ENCODE measurements at places on chromosomes 5 and 9.

GRCh38 chr9:125749951-125750626 is 2.9 kb downstream of the PBX3 start:
- DNase-seq, result no peak

- no peak for DNase-seq
These were observed 325.4 kb downstream of the RFX3 start for GRCh38 chr9:3200331-3200774.

DNA sequence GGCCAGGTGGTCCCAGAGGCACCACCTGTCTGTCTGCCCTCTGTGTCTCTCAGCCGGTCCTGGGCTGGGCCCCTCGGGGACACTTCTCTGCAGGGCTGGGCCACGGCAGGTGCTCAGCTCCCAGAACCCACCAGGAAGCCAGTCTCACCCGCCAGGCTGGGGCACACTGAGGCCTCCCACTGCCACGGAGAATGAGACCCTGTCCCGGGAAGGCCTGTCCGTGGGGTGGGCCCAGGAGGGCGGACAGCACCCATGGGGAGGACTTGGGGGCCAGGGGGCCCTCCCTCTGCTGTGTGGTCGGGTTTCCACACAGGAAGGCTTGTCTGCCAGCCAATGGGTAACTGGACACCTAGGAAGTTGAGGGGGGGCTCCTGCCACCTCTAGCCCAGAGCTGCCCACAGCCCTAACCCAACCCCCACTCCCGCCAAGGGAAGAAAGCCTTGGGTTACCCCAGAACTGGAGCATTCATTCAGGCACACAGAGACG is 4.1 kb upstream of the TUBB4B start:
- no peak for DNase-seq

GRCh38 chr5:163649514-163649913 is 144.1 kb downstream of the MAT2B start:
- no peak for DNase-seq

GRCh38 chr9:136784249-136784996 is 6.7 kb upstream of the TMEM141 start:
- DNase-seq, result no peak

GRCh38 chr9:32866273-32866672 is 82.9 kb downstream of the TMEM215 start:
- DNase-seq, result no peak

DNA sequence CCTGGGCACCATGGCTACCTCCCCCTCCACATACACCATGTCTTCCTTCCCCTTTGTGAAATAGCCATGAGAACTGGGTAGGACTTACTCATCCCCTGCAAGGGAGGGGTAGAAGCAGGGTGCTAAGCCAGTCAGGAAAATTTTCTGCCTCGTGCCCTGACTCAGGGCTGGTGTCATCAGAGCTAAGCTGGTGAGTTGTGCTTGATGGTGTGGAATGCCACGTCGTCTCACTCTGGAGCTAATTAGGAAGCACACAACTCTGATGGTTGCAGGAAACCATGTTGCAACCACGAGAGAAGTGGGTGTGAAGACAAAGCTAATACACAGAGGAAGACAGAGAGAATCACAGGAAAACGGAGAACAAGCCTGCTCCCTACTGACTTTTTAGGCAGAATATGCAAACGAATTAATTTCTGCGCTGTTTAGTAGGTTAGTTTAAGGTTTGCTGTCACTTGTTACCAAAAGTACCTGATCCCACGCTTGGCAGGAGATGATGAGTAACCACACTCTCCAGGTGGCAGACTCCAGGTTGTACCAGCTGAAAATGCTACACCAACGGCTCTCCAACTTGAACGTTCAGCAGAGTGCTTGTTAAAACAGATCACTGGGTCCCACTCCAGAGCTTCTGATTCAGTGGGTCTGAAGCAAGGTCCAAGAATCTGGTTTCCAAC is 54.5 kb downstream of the STK10 start:
- DNase-seq, result peak; percentile 64

- DNase-seq, result no peak
These were observed 18.5 kb downstream of the FOCAD start for GRCh38 chr9:20702570-20702969.

GRCh38 chr9:110065532-110065931 is 142.4 kb downstream of the C9orf152 start:
- DNase-seq, result no peak

DNA sequence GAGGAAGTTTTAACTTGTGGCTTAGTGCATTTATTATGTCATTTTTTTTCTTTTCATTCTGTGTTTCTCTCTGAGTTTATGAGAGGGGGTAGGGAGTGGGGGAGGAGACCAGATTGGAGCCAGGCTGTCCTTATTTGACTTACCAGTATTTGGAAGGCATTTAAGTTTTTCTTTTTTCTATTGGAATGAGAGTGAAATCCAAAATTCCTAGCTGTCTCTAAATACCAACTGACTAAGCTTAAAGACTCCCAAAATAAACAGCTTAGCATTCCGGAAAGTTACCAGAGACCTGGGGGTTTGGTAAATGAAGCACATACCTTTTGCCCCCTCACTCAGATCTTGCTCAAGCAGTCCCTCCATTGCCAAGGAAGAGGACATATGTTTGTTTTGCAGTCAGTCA is 581.9 kb upstream of the BRINP1 start:
- no peak for DNase-seq

DNA sequence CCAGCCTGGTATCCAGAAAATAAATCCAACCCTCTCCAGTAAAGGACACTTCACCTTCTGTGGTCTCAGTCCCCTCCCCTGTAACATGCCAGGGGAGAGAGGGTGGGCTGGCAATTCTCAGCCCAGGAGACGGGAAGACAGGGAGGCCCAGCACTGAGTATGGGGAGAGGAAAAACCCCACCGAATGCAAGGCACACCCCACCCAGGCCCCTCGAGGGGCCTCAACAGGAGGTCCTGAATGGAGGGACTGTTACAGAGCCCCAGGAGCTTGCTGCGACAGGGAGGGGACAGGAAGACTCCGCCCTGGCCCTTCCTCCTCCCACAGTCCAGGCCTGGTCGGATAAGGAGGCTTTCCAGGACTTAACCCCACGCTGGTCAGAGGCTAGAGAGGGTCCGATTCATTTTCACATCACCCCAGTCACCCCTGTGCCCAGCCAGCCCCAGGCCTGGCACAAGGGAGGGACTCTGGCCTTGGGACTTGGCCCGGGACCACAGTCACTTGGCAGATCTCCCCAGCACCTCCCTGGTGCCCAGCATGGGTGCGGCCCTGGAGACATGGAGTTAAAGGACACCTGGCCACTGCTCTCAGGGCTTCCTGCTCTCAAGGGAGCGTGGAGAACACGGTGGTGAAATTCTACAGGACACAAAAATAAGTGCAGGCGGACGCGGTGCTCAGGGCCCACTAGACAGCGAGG is 44.9 kb upstream of the STXBP1 start:
- DNase-seq, result no peak

- no peak for DNase-seq
These were observed 467.5 kb downstream of the DTWD2 start for GRCh38 chr5:118520771-118521415.

DNA sequence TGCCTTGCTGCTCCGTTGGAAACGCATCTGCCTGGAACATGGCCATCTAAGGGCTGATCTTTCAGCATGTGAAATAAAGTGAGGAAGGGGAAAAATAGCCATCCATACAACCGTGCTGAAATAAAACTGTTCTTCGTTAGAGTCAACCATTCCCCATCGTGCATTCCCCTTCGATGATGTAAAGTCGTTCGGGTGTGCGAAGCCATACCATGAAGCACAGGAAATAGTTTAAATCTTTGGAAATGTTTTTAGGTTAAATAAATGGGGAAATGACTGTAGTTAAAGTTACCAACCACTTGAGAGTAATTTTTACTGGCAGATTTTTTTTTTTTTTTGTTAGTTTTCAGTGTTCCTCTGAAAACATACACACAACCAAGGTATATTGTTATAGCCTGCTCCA is 302.5 kb downstream of the SH3GL2 start:
- no peak for DNase-seq

- DNase-seq, result no peak
These were observed 15.5 kb upstream of the PLK2 start for GRCh38 chr5:58475404-58475803.

DNA sequence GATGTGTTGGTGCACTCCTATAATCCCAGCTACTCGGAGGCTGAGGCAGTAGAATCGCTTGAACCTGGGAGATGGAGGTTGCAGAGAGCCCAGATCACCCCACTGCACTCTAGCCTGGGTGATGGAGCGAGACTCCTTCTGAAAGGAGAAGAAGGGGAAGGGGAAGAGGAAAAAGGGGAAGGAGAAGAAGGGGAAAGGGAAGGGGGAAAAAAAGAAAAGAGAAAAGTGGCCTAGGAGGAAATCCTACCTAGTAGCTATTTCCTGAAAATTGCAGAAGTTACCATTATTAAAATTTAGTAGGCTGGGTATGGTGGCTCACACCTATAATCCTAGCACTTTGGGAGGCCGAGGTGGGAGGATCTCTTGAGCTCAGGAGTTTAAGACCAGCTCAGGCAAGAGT is 67.4 kb downstream of the ARRDC3 start:
- DNase-seq, result no peak

DNA sequence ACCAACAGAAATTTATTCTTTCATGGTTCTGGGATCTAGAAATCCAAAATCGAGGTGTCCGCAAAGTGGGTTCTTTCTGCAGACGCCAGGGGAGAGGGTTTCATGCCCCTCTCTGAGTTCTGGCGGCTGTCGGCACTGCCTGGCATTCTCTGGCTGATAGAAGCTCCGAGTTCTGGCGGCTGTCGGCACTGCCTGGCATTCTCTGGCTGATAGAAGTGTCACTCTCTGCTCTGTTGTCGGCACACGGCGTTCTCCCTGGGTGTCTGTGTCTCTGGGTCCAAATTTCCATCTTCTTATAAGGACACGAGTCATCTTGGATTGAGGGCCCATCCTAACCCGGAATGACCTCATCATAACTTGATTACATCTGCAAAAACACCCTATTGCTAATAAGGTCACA is 7.6 kb downstream of the GFI1B start:
- DNase-seq, result no peak

GRCh38 chr5:14003936-14004335 is 59.4 kb upstream of the DNAH5 start:
- DNase-seq, result no peak

GRCh38 chr9:130561056-130561455 is 18.3 kb upstream of the FUBP3 start:
- DNase-seq, result no peak

DNA sequence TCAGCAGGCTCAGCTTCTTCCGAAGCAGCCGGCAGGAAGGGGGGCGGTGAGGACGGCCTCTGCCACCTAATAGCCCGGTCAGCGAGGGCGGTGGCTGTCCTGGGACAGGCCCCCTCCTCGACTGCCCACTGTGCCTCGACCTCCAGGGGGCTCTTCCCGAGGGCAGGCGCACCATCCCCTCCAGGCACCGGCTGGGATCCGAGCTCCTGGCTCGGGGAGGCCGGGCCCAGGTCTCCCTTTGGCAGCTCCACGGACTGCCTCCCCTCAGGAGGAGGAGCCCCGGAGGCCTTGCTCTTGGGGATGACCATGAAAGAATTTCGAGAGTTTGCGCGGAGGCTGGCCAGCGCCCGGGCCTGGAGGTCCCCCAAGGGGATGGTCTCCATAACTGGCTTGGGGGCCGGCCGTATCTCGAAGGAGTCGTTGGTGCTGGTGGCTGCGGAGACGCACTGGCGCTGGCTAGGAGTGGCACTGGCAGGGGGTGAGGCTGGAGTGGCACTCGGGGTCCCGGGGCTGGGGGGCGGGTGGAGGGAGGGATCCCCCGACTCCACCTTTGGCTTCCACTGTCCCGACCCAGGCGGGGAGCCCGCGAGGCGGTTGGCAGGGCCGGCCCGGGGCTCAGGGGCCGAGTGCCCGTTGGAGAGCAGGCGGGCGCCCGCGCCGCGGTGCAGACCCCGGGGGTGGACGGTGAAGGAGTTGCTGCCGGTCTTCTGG is 975 bp downstream of the TPRN start:
- no peak for DNase-seq

DNA sequence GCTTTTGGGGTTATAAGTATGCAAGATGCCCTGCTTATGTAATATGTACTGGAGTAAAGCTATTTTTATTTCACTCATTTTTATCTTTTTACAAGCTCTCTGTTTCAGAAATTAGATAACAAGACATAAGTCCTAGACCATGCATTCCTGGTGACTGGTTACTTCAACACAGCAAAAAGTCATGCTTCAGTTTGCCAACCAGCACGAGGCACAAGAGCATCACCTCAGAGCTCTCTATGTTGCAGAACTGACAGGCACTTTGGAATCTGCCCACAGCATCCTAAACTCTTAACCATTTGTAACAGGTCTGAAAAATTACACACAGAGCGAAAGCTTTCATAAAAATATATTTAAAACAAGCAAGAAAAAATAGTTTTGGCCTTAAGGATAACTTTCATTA is 112.8 kb downstream of the MARCHF11 start:
- DNase-seq, result no peak

- no peak for DNase-seq
These were observed 1.6 kb downstream of the KDM4C start for GRCh38 chr9:6759185-6759977.

GRCh38 chr9:107273634-107274033 is 9.4 kb upstream of the RAD23B start:
- DNase-seq, result no peak

GRCh38 chr9:90504486-90504885 is 138.1 kb downstream of the DIRAS2 start:
- no peak for DNase-seq

GRCh38 chr9:136820971-136821825 is 13.4 kb downstream of the RABL6 start:
- no peak for DNase-seq

GRCh38 chr5:114734238-114734637 is 372.4 kb downstream of the KCNN2 start:
- no peak for DNase-seq

DNA sequence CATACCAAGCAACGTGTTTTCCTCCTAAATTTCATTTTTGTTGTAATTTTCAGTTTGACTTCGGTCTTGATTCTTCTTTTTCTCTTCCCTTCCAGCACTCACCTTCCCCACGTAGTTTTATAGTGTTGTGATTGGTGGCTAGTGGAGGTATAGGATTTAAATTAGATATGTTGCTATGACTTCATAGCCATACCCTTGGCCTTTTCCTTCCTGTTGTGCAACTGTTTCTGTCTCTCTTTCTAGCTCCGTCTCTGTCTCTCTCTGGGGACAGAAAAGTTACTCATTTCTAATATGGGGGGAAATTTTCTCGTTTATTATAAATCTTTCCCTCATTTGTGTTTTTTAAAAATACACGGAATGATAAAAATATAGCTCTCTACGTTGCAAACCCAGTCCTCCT is 20.6 kb upstream of the C5orf24 start:
- no peak for DNase-seq

- DNase-seq, result no peak
These were observed 17.5 kb upstream of the SPRY4 start for GRCh38 chr5:142342128-142342981.

DNA sequence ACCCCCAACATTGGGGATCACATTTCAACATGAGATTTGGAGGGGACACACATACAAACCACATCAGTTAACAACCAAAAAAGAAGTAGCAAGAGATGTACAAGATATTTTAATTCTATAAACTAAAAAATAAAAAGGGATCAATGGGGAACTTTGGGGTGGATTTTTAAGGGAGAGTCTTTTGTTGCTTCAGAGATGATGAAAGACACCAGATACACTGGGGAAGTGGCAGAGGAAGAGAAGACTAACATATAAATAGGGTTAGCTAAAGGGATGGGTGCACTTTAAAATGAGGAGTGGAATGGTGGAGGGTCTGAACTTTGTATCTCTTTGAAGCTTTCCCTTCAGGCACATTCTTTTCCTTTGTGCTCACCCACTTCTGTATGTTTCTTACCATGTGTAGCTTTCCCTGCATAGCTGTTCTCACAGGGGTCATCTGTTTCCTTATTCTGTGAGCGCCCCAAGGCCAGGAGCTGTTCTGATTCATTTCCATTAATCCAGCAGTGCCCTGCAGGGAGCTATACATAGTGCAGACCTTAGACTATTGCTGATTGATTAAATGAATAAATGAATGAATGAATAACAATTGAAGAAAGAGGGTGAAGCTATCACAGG is 531.6 kb upstream of the KLF4 start:
- no peak for DNase-seq
